Thymus (tissue), 14 donors: ENCODE measurements at places on chromosomes 2 and 18. TPM values are rescaled to one million over a fixed set of nuclear protein-coding genes. Genes with fewer than 3 reads are reported as not detected.
A peak's percentile ranks its signal among the peaks of the same experiment; 100 is the strongest.

GRCh38 chr2:170878066-170878465 lies 51.0 kb upstream of the GORASP2 start:
- no peaks in the 10 kb centered on the region for H3K27me3 ChIP-seq
- no peak overlapping the region for H3K4me3 ChIP-seq
- no peak overlapping the region for H3K27ac ChIP-seq
- H3K36me3 ChIP-seq, result no peaks in the 10 kb centered on the region

DNA sequence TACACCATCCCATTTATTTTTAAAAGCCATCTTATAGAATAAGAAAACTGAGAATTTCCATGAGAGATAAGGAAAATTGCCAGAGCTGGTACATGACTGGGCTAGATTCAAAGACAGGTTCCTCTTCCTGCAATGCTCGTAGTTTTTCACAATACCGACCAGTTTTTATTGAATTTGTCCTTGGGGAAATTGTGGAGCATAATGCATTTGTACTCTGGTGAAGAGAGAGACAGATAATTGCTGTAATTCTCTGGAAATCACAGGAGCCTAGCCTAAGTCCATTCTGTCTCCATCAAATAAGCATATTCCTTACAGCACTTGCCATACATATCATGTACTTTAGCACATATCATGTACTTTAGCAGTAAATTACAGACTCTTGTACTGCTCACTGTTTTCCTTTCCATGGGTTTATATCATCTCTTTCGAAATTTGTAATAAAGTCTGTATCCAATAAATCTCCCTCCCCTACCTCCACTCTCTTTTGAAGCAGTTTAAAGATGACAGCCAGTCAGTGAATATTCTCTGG lies 355.2 kb downstream of the CNTNAP5 start:
- H3K4me1 ChIP-seq, result no peaks in the 10 kb centered on the region
- DNase-seq, result no peak
- H3K36me3 ChIP-seq, result no peaks in the 10 kb centered on the region
- no peak overlapping the region for H3K4me3 ChIP-seq

GRCh38 chr18:62566199-62566598 lies 43.4 kb downstream of the ZCCHC2 start:
- no peak for DNase-seq
- H3K27ac ChIP-seq, result no peak overlapping the region
- H3K4me1 ChIP-seq, result no peaks in the 10 kb centered on the region

- no peaks in the 10 kb centered on the region for H3K27me3 ChIP-seq
- no peak overlapping the region for H3K27ac ChIP-seq
- no peaks in the 10 kb centered on the region for H3K36me3 ChIP-seq
- H3K4me1 ChIP-seq, result no peaks in the 10 kb centered on the region
- H3K4me3 ChIP-seq, result no peak overlapping the region
- no peak for DNase-seq
Observed at GRCh38 chr2:30398084-30398873, 48.8 kb upstream of the LCLAT1 start.

GRCh38 chr2:696463-696862 lies 19.3 kb upstream of the TMEM18 start:
- H3K27ac ChIP-seq, result no peak overlapping the region
- no peak overlapping the region for H3K4me3 ChIP-seq
- no peaks in the 10 kb centered on the region for H3K36me3 ChIP-seq
- no peak for DNase-seq
- H3K4me1 ChIP-seq, result no peaks in the 10 kb centered on the region

GRCh38 chr2:100106460-100106859 lies 35.9 kb downstream of the AFF3 start:
- no peak for DNase-seq
- peaks cover 14% of the 10 kb centered on the region for H3K27me3 ChIP-seq
- no peak overlapping the region for H3K27ac ChIP-seq
- no peaks in the 10 kb centered on the region for H3K36me3 ChIP-seq
- H3K4me3 ChIP-seq, result no peak overlapping the region
- H3K4me1 ChIP-seq, result peaks cover 4% of the 10 kb centered on the region

GRCh38 chr2:199716807-199717586 lies 134.0 kb downstream of the FTCDNL1 start:
- H3K36me3 ChIP-seq, result no peaks in the 10 kb centered on the region
- peak; percentile 11 for DNase-seq
- no peaks in the 10 kb centered on the region for H3K27me3 ChIP-seq
- H3K27ac ChIP-seq, result no peak overlapping the region
- H3K4me3 ChIP-seq, result no peak overlapping the region

The NEB gene
- total RNA-seq, result 3.9 TPM

DNA sequence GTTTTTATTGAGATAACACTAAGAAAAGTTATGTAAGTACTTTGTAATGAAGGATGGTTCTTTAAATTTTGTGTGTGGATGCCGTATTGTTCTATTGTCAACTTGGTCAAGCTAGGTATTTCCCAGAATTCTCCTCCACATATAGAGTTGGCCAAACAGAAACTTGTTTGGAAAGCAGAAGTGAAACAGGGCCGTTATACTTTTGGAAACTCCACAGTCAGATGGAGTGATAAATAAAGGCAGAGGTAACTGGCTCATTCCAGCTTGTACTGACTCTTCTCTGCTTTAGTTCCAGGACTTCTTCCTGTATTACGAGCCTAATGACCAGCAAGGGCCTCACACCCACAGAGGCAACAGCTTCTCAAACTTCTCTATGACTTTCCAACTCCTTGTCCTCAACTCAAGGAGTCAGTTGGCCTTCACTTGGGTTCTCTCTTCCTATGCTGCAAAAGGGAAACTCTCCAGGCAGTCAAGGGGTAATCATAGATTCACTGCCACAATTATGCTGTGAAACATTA lies 16.4 kb upstream of the STARD7 start:
- no peaks in the 10 kb centered on the region for H3K27me3 ChIP-seq
- DNase-seq, result peak; percentile 31
- H3K4me1 ChIP-seq, result no peaks in the 10 kb centered on the region
- H3K27ac ChIP-seq, result no peak overlapping the region
- no peaks in the 10 kb centered on the region for H3K36me3 ChIP-seq

DNA sequence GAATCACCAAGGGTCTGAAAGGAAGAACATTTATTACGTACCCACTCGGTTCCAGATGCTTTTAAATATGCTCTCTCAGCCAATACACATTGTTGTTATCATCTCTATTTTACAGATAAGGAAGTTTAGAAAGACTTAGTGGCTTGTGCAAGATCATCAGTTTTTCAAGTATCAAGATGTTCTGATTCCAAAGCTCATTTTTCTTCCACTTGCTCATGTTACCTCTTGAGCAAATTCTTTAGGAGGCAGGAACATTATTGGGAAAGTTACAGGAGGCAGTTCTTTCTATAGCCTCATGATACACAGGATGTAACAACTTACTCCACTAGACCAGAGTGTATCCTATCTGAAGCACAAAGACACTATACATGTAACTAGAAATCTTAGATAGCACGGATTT lies 65.0 kb upstream of the MMADHC start:
- H3K4me3 ChIP-seq, result no peak overlapping the region
- no peak for DNase-seq
- no peaks in the 10 kb centered on the region for H3K4me1 ChIP-seq
- no peaks in the 10 kb centered on the region for H3K27me3 ChIP-seq
- no peak overlapping the region for H3K27ac ChIP-seq
